ENCODE measurements at places on chromosomes 13 and 19. TPM values are rescaled to one million over a fixed set of nuclear protein-coding genes. Genes with fewer than 3 reads are reported as not detected.

The PSG11 gene
- not detected for total RNA-seq

The KCTD4 gene
- total RNA-seq: not detected

The GPR42 gene
- total RNA-seq: not detected

The ZNF576 gene
- 41.8 TPM for total RNA-seq

The LGALS7 gene
- total RNA-seq: 1.5 TPM

The CBY2 gene
- not detected for total RNA-seq

The PLVAP gene
- not detected for total RNA-seq

The CYP4F2 gene
- total RNA-seq: not detected

The LILRA1 gene
- not detected for total RNA-seq

The NUFIP1 gene
- total RNA-seq: 3.7 TPM

The EHD2 gene
- total RNA-seq: 20.3 TPM

The ZNF850 gene
- 0.34 TPM for total RNA-seq

The GPR18 gene
- not detected for total RNA-seq

The KLK2 gene
- total RNA-seq: not detected

The KEAP1 gene
- total RNA-seq: 114 TPM
